Hematopoietic multipotent progenitor cell (in vitro differentiated cells): ENCODE measurements at places on chromosomes 16 and 17.

DNA sequence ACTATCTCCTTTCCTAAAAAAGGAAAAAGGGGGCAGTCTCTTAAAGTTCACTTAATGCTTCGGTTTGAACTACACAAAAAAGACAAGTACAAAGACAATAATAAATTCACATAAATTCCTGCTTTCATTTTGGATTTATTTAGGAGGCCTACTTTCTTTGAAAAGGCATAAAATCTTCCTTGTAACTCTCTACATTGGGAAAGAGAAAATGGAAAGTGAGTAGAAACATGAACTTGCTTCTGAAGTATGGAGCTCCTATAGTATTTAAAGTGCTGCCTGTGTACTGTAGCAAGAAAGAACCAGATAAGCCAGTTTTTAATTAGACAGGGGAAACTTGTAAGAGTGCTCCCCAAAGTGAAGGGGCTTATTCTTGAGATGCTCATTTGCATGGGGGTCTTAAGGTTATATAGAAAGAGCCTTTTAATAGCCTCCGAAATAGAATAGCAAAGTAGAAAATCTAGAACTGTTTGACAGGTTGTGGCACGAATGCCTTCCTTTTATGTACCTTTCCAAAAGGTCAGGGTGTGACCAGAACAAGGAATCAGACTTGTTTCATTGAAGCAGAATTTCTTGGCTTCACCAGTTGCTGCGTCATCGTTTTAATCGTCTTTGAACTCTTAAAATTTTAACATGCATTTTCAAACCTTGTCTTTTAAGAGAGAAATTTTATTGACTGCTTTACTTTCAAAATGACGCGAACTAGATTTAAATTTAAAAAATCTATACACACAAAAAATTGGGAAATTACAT is 12.9 kb downstream of the GAN start:
- no peak for DNase-seq

GRCh38 chr16:4537376-4538343 is 913 bp downstream of the CDIP1 start:
- DNase-seq, result no peak

DNA sequence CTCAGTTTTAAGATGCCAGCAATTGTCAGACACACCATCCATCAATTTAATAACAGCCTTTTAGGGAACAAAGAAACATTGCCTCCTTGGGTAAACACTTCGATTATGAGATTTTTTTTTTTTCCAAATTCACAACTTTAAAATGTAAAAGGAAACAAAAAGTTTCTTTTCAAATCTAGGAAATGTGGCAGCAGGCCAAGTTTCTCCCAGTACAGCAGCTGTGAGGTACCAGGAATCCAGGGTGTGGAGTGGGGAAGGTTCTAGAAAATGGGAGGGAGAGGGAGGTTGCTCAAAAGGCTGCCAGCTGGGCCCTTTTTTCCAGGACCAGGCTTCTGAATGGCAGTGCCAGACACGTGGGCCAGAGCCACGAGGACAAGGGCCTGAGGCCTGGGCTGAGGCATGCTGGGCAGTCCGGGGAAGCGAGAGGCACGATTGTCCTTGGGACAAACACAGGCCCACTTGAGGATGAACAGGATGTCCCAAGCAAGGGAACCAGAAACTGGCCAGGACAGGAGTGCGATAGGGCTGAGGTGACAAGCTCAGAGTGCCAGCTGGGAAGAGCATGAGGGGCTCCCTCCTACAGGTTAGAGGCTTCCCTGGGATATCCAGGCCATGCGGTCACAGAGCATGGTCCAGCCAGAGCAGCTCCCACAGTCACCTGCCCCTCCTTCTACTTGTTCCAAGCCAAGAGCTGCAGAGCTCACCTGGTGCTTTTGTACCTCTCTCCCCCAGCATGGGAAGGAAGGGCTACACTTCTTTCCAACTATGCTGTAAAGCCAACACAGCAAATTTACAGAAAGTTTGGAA is 215.1 kb downstream of the KATNIP start:
- no peak for DNase-seq

DNA sequence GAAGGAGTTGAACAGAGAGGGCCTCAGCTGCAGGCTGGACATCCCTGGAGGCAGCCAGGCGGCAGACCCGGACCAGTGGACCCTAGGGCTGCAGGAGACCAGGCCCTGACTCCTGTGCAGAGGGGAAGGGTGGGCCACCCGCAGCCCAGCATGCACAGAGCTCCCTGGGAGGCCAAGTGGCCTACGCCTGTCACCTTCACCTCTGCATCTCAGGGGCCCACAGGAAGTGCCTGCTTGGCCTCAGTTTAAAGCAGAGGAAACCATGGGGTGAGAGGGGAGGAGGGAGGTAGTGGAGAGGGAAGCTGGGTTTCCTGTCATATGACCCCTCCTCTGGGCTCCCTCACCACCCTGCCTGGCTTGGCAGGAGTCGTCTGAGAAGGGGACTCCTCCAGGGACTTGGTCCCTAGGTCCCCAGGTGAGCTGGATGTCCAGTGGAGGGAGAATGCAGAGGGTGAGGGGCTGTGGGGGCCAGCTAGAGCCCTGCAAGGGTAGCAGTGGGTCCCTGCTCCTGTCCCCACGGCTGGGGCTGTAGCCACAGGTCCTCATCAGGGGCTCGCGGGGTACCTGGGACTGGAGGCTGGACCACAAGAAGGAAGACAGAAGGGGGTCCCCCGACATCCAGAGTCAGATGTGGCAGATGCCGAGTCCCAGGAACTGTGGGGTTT is at the start of gene TMC8:
Gene TMC8, plus strand, starts transcription at position 335 of the 665 bp plus-strand sequence. CDS start 818 bp downstream, outside the sequence.
- DNase-seq, result no peak
